ENCODE measurements at places on chromosomes 2 and 18.

DNA sequence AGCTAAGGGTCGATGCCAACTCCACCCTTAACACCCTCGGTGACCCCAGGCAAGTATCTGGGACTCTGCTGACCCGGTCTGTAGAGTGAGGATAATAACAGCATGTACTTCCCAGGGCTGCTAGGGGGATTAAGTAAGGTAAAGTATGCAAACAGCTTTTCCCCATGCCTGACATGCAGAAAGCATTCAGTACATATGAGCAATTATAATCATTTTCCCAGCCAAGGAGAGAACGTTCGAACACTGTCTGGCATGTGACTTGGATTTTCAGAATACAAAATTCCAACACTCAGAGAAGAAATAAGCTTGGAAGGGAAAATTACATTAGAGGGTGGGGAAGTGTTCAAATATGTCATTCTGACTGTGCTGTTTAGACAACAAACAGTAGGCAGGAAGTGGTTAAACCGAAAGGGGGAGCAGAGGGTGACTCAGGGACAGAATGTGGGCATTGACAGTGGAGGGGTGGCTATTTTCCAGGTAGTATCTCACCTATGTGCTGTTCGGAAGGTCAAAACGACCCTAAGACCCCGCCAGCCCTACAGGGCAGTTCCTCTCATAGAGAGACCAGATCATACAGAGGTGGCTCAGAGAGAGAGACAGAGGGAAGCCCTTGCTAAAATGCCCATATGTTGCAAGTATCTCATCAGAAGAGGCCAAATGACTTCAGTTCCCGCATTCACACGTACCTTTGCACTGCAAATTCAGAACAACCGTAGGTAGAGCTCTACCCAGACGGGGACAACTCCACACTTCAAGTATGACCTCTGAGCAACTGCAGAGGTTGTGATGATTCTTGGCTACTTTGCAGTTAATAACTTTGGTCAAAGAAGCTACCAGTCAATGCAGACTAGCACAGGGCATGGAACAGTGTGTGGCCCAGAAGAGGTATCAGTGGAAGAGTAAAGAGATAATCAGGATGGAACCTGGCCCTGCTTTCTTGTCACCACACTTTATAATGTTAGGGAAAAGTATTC, 14.8 kb downstream of the ASPRV1 start:
- no peak for DNase-seq

GRCh38 chr18:67599277-67599676, 82.8 kb upstream of the DSEL start:
- no peak for DNase-seq

DNA sequence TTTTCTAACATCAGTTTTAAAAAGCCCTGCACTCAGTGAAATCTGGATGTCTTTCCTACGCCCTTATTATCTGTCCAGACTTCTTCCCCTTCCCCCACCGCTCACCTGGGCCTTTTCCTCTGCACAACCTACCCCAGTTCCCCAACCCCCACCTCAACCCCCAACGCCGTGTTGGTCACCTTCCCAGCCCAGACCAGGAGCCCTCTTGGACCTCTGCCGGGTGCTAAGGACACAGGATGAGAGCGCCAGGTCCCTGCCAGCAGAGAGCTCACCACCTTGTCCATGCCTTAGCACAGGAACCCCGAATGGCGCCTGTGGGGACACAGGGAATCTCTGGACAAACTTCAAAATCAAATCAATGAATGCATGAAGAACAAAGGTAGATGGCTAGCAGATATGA, 966 bp upstream of the RBM43 start:
- DNase-seq: no peak

- no peak for DNase-seq
Observed at GRCh38 chr18:12750076-12750714, 47.4 kb downstream of the PSMG2 start.

DNA sequence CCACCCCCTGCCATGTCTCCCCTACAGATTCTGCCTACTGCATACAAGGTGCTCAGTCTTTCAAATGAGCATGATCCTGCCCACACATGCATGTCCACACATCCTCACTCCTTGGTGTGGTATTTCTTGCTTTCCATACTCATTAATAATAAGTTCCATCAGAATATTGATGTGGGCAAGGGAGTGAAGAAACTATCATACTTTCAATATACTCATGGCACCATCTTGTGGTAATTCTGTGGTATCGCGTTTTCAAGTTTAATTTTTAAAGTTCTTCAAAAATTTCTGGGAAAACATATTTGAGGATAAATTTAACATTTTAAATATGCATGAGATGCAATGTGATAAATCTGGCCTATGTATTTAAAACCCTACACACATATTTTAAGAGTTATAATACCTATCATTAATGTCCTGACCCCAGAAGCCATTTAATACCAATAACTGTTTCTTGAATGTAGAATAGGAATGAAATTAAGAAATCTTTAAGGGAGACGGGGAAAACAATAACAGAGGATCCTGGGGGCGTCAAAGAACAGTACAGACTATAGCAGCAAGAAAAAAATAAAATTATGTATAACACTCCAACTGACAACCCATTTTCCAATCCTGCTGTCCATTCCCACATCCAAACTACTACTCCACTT, 110.1 kb downstream of the ZNF385B start:
- DNase-seq: peak; percentile 51

DNA sequence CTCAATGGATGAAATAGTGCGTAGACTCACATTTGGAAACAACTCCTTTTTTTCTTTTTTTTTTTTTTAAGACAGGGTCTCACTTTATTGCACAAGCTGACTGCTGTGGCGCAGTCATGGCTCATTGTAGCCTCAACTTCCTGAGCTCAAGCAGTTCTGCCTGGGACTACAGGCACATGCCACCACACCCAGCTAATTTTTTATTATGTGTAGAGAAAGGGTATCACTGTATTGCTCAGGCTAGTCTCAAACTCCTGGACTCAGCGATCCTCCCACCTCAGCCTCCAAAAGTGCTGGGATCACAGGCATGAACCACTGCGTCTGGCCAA, 17.4 kb downstream of the HAT1 start:
- no peak for DNase-seq

DNA sequence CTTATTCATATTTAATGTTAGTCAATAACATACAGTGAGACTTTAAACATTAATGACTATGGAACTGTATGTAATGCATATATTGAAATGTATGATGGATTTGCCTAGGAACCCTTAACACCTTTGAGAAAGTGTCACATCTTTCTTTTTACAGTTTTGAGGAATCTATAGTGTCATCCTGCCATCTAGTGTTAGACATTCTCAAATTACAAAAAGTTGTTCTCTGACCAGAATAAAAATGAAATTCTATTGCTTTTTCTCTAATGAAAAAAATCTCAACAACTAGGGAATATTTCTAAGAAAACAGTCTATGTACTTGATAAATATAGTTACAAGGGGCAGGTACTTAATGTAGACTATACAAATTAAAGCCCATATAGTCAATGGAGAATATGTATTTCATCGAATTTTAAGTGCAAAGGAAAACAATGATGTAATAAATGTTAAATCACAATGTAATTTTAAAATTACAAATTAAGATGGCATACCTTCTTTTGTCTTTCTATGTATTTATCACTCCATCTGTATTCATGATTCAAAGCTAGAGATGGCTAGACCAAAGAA, 5.1 kb upstream of the CALCRL start:
- no peak for DNase-seq

DNA sequence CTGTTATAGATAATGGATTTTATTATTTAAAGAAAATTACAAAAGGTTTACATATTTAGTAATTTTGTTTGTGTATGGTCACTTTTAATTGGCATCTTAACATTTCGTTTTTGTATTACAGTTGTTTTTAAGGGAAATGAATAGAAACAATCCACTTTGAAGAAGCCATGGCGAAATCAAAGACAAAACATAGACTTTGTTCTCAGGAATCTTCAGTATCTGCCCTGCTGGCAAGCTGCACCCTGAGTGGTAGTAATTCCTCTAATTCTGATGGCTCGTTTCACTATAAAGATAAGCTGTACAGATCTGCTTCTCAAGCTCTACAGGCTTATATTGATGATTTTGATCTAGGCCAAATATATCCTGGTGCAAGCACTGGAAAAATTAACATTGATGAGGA, 2.7 kb downstream of the C18orf54 start:
- DNase-seq: no peak

- no peak for DNase-seq
Observed at GRCh38 chr2:239937866-239938640, 87.1 kb downstream of the NDUFA10 start.

DNA sequence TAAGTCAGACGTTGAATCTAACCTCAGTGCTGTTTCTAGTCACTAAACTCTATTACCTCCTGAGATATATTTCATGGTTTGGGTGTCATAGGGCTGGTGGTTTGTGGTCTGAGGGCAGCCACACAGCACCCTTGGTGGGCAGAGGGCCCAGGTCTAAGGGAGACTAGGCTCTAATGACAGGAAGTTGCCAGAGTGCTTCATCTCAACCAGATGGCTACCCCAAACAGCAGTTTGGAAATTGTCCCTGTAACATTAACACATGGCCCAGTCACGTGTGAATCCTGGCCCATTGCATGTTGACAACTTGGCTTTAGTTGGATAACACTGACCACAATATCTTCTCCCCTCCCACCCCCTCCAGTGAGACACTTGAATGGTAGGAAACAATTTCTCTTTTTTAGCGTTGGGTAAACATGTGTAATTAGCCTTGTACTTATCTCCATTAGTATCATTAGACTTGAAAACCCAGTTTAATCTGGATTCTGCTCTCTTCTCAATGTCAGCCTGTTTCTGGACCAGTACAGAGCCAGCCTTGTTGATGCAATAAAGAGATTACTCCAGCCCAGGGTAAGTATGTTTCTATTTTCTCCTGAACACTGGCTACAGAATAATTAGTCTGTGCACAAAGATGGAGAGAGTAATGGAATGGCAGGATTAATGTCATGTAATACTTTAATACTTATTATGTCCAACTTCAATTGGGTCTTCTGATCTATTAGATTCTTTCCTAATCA, 187.8 kb upstream of the SIX3 start:
- no peak for DNase-seq

- no peak for DNase-seq
Observed at GRCh38 chr2:5592916-5593315, 99.3 kb upstream of the SOX11 start.

- no peak for DNase-seq
Observed at GRCh38 chr2:127879899-127880298, 5.9 kb downstream of the AMMECR1L start.

GRCh38 chr2:23550553-23550952, 165.6 kb downstream of the KLHL29 start:
- DNase-seq: no peak
